Pancreas (tissue), 10 donors: ENCODE measurements at places on chromosomes 1 and 21.

GRCh38 chr1:31689854-31690253 lies 14.0 kb downstream of the COL16A1 start:
- no peak for DNase-seq

DNA sequence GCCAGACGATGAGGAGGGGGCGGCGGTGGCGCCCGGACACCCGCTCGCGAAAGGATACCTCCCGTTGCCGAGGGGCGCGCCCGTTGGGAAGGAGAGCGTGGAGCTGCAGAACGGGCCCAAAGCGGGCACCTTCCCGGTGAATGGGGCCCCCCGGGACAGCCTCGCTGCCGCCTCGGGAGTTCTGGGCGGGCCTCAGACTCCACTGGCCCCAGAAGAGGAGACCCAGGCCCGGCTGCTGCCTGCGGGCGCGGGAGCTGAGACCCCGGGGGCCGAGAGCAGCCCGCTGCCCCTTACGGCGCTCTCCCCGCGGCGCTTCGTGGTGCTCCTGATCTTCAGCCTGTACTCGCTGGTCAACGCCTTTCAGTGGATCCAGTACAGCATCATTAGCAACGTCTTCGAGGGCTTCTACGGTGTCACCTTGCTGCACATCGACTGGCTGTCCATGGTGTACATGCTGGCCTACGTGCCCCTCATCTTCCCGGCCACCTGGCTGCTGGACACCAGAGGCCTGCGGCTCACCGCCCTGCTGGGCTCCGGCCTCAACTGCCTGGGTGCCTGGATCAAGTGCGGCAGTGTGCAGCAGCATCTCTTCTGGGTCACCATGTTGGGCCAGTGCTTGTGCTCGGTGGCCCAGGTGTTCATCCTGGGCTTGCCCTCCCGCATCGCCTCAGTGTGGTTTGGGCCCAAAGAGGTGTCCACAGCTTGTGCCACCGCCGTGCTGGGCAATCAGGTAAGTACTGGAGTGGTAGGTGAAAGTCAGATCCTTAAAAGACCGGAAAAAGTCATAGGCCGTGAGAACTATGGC lies 588 bp downstream of the FLVCR1 start:
- peak; percentile 7 for DNase-seq

DNA sequence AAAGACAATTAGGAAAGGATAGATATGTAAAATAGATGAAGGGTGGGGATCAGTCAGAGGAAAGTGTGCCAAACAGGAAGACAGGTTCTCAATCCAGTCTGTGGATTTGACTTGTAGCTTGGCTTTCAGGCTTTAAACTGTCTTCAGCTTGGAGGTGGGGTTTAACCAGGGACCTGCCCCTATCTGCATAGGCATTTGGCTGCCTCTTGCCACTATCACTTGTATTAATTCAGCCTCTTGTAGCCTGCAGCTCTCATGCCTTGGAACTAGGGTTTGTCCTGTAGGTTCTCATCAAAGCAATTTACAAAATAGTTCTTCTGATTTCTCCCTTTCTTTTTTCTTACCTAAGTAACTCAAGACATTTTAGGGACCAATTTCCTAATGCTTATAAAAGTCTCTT lies 88.8 kb upstream of the PAXBP1 start:
- no peak for DNase-seq

GRCh38 chr1:154710106-154710505 lies 102.1 kb upstream of the ADAR start:
- DNase-seq: no peak

DNA sequence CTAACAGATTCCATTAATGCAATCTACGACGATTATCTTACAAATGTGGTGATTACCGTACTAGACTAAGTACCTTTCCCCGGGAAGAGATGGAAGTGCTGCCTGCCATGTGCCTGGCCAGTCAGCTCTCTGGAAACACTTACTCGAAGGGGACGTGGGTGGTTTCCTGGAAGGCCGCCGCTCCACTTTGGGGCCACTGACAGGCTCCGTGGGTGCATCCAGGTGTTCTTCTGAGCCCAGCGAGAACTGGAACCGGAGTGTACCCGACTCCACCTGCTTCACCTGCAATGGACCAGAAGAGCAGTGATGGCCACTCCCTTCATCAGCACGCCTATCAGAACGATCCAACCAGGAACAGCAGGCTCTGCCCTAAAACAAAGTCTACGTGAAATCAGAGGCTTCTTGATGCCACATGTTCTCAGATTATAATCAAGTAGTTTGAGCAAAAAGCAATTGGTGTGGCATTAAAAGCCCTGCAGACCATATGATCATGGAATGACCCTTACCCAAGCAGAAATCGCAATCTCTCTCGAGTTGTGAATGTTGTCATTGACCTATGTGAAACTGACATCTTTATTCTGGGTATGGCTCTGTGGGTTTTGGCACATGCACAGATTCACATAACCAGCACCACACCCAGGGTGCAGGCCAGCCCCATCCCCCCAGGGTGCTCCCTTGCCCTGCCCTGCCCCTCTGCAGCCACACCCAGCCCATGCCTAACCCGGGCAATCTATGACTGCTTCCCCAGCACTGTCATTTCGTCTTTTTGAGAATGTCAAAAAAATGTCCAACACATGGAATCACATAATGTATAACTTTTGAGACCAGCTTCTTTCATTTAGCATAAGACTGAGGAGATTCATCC lies 64.5 kb downstream of the NPHP4 start:
- no peak for DNase-seq

DNA sequence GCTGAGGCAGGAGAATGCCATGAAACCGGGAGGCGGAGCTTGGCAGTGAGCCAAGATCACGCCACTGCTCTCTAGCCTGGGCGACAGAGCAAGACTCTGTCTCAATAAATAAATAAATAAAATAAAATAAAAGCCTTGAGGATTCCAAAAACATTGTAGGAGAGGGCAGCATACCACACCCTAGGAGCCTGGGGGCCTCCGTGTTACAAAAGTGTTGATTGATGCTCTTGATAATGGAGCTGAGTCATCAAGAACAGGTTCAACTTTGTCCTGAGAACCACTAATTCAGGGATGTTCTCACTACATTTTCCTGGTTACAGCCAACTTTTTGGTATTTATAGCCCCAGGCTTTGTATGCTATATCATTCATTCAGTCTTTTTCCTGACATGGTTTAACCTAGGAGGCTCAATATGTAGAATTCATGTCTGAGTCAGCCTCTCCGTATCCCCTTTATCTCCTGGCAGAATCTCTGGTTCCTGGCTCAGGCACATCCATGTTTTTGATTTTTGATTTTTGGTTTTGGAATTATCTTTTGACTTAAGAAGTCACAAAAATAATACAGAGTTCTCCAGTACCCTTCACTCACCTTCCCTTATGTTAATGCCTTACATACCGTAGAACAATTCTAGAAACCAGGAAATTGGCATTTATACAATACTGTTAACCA lies 69.4 kb downstream of the LRRC8D start:
- DNase-seq: no peak

GRCh38 chr1:161182214-161182613 lies 4.9 kb upstream of the B4GALT3 start:
- no peak for DNase-seq

- no peak for DNase-seq
Observed at GRCh38 chr21:15826147-15826780, 96.5 kb downstream of the USP25 start.

DNA sequence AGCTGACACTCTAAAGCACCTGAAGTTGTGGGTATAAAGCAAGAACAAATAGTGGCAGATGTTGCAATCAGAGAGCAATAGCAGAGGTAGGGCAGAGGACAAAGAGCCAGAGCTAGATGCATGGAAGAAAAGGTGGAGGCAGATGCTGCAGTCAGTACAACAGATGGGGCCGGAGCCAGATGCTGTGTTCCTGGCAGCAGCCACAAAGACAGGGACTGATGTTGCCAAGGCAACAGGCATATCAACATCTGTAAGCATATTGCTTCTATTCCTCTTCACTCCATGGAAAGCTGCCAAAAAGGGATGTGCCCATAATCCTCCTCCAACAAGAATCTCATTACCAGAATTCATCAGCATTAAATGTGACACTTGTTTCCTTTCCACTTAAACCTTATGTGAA lies 108.0 kb downstream of the TNNI3K start:
- DNase-seq: peak; percentile 12

DNA sequence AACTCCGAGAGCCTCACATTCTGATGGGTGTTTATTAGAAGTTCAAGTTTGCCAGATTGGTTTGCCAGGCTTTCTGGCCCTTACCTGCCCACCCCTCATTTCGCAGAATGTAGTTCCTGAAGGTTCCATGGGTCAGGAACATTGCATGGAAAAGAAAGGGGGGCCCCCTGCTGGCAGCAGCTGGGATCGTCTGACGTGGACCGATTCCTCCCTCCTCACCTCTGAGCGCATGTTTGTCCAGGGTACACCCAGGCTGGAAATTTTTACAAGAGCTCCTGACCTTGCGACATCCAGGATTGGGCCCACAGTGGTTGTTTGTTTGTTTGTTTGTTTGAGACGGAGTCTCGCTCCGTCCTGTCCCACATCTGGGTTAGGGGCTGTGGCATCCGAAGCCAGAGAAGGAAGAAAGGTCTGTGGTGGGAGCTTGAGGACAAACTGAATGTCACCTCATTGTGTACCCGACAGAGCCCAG lies 126.0 kb upstream of the TMEM51 start:
- peak; percentile 51 for DNase-seq

DNA sequence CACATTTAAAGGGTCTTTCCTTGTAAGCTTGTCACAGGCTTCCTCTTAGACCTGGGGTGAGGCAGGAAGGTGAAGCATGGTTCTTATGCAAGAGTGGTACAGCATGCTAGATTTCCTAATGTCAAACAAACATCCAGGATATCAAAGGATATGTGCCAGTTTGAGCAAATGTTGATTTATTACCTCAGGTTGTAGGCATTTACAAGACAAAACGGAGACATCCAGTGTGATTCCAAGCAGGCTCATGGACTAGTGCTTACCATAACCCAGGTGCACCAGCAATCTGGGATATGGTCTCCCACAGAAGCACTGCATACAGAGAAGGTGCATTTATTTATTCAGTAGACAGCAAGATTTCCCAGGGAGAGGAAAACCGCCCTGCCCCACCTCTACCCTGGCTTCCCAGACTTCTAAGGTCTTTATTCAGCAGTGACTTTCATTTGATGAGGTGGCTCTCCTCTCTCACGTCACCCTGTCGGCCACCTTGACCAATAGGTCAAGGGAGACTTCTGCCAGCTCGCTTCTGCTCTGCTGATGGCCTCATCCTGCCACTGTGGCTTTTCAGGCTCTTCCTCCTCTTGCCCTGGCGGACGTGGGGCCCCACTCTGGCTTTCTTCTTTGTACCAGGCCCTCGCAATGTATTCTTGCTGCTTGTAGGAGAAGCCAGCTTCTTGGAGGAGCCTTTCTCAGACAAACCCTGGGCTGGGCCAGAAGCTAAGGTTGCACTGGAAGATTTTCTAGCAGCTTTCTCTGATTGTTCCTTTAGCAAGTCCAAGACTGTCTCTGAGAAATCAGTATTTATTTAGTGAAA lies 25.6 kb downstream of the HHIPL2 start:
- DNase-seq: no peak

- DNase-seq: no peak
Observed at GRCh38 chr1:3471356-3472087, 17.1 kb downstream of the ARHGEF16 start.

DNA sequence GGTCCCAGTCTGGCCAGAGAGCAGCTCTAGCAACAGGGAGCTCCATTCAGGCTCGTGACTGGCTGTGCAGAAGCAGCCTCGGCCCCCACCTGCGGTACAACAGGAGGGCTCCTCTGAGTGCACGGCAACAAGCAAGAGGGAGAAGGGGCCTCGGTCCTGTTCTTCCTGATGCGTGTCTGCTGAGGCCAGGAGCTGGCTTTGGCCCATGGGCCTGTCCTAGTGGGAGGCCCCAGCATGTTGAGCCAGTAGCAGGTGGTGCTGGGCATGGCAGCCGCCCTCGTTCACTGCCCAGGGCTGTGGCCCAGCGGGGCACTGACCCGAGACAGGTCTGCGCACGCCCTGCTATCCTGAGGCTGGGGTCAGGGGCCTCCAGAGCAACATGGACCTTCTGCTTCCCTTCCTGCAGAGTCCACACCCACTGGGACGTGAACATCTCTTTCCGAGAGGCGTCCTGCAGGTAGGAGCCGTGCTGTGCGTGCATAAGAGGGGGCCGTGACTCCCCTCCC lies 7.0 kb downstream of the SAMD11 start:
- no peak for DNase-seq

- DNase-seq: no peak
Observed at GRCh38 chr1:180230791-180231505, 884 bp downstream of the LHX4 start.

DNA sequence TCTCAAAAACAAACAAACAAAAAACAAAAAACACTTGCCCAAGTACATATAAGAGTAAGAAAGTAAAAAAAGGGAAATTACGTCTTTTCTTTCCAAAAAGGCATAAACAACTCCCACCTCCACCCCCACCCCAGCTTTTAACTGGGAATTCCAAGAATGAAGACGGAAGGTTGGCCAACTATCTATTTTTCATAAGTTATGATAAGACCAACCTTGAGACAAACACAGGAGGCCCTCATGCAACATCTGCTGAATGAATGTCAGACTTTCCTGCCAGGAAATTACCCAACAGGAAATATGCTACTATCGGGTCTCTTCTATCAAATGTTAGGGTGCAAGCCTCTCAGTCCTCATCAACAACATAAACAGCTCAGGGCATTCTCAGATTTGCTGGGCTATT lies 1.9 kb downstream of the BSDC1 start:
- DNase-seq: no peak

DNA sequence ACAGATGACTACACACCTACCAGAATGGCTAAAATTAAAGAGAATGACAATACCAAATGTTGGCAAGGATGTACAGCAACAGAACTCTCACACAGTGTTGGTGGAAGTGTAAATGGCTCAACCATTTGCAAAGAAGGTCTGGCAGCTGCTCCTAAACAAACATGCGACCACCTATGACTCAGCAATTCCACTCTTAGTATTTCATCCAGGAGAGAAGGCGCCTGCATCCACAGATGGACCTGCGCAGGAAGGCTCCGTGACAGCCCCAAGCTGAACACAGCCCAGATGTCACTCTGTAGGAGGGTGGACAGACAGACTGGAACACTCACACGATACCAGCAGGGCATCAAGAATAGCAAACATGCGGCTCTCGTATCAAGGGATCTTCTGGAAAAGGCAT lies 6.7 kb downstream of the PTTG1IP start:
- DNase-seq: no peak

GRCh38 chr1:207428783-207429182 lies 25.3 kb upstream of the CR2 start:
- no peak for DNase-seq

DNA sequence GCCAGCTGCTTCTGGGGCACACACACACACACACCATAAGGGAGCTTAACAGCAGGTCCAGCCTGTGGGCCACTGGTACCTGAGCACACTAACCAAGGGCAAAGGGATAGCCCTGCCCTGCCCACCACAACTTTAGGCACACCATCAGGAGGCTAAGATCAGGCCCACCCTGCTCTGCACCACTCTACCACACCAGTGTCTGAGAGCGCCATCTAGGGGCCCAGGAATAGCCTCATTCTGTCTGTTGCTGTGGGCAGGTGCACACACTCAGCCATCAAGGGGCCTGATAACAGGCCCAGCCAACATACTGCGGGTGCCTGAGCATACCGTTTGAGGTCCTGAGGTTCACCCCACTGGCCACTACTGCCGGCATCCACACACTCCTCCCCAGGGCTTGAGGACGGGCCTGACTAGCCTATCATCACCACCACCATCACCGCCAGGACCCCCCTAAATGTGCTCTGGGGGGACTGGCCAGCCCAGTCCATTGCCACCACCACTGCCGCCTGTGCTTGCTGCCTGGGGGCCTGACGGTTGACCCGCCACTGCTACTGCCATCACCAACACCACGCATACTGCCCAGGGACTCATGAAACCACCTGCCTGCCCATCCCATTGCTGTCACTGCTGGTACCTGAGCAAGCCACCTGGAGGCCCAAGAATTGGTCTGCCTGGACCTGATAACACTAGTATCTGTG lies 31.3 kb downstream of the NSL1 start:
- no peak for DNase-seq
